ENCODE measurements at places on chromosomes 5 and 9. TPM values are rescaled to one million over a fixed set of nuclear protein-coding genes. Genes with fewer than 3 reads are reported as not detected.

- no peak for DNase-seq
These were observed 3.7 kb downstream of the SLC31A2 start for GRCh38 chr9:113154471-113154870.

DNA sequence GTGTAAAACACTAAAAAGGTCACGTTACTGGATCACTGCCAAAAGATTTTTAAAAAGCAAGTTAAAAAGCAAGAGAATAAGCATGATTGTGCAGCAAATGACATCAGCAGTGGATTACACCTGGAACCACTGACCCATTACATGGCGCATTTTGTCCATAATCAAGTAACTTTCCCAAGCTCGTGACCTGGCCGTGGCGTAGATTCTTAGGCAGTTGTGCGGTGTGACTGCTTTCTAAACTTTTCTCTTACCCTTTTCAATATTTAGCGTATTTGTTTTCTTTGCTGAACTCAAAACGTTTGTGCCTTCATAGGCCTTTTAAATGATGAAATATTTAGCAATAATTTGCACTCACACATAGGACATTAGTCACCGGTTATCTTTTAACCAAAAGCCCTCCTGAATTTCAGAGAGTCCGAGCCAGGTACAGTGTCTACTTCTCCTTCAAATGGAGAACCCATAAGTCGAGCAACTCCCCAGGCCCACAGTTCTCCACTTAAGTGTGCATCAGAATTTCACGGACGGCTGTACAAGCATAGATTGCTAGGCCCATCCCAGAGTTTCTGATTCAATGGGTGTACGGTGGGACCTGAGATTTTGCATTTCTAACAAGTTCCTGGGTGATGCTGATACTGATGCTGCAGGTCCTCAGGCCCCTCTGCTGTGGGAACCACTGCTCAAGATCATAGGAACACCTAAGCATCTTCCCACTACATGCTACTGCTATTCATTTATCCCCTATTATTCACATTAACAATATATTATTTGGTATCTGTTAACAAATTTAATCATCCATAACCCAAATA lies 144.4 kb downstream of the GLIS3 start:
- DNase-seq: no peak

- no peak for DNase-seq
These were observed 677 bp upstream of the TXNDC15 start for GRCh38 chr5:134873494-134873893.

- DNase-seq: no peak
These were observed 53.6 kb upstream of the RANBP6 start for GRCh38 chr9:6068983-6069382.

GRCh38 chr5:171444582-171444981 lies 25.1 kb downstream of the FGF18 start:
- DNase-seq: no peak

DNA sequence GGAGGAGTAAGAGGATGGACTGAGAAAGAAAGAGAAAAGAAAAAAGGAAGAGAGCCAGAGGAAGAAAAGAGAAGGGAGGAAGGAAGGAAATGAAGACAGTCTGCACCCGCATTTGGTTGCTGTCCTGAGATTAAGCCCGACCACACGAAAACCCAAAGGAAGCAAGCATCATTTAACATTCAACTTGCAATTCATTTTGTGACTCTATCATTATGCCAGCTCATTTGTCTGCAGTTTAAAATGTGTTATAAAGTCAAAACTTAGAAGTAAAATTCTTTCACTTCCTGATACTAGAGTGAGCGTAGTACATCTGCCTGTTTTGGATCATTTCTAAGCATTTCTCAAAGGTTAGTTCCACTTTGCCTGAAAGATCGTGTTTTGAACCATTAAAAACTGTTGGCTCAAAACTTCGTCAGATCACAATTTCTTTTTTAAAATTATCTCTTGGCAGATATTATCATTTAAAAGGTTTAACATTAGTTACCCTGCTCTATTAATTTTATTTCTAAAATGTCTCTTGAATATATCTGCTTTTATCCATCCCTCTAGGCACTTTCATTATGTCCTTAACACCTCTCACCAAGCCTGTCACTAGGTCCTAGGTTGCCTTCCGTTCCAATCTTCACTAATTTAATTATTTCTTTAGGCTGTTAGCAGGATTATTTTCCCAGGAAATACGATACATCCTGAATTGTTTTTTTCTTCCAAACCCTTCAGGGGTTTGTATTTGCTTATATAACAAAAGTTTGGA lies 240.9 kb downstream of the TLE4 start:
- no peak for DNase-seq

DNA sequence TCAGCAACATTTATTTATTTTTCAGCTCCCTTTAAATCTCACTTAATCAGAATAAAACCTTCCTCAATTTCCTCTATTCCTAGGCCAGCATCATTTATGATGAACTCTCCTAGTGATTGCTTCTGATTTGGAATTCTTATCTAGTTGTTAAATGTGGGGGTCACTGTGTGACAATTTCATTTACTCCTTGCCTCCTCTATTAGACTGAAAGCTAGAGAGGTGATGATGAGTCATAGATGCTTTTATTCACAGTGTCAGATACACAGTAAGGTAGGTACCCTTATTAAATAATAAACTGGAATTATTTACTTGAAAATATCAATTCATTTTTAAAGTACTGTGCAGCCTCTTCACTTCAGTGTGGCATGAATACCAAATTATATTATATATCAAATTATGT lies 960.6 kb downstream of the MAT2B start:
- DNase-seq: no peak

DNA sequence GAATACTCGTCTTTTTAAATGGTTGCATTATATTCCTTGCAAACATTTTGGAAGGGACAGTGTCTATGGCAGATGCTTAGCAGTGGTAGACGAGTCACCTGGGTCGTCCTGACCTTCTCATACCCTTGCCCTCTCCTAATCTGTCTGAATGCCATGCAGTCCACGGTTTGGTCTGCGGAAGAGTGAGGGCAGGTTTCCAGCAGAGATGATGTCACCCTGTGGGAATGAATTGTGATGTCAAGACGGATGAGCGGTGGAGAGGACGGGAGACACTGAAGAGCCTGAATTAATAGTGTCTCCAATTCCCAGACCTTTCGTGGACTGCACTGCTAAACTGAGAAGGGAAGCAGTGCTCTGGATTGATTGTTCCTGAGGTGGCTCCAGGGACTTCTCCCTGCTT lies 329.0 kb upstream of the PANK3 start:
- no peak for DNase-seq

DNA sequence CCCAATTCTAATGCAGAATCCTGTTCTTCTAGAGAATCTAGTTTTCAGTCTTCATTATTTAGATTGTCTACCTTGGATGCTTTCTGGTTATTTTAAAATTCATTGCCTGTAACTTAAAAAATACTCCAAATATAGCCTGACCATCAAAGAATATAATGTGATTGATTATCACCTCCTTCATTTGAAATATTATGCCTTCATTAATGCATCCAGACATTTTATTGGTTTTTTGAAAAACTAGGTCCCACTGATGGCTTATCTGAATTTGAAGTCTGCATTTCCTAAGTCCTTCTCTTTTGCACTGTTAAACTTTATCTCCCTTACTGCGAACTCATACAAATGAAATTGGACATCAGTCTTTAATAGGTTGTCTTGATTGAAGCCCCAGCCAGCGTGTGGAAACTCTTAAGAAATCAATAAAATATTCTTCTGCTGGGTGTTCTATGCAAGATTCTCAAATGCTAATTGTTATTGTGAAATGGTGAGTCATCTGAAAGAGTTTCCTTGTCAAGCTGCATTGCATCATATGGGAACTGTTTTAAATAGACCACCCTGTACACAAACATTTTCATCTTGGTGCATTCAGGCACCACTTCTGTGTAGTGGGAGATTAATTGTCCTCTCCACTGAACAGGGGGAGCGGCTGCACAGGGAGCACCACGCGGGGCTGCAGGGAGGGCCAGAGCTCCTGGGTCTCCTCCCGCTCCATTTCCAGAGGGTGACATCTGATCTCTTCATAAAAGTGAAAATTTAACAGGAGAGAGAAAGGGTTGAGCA lies 92.3 kb upstream of the FANCC start:
- no peak for DNase-seq

GRCh38 chr5:127428276-127428675 lies 89.2 kb upstream of the PRRC1 start:
- no peak for DNase-seq

- DNase-seq: no peak
These were observed 52.5 kb upstream of the IL7R start for GRCh38 chr5:35804201-35804653.

- DNase-seq: no peak
These were observed 714 bp downstream of the SEC24A start for GRCh38 chr5:134649163-134649835.

The TAF11L5 gene
- not detected for total RNA-seq

DNA sequence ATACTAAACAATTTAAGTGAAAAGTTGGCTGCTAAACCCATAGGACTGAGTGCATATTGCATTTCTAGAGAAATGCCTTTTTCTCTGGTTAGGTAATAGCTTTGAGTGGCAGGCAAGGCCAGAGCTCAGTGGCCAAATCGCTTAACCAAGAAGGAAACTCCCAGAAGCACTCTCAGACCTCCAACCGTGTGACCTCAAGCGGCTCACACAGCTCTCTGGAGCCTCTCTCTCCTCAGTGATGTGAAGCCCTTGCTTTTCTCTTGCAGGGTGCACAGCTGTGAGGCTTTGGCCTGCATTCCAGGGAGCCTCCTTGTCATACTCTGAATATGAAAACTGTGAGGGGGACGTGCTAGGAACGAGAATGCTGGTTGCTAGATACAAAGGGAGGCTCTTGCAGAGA lies 106.7 kb downstream of the INSYN2B start:
- DNase-seq: no peak

DNA sequence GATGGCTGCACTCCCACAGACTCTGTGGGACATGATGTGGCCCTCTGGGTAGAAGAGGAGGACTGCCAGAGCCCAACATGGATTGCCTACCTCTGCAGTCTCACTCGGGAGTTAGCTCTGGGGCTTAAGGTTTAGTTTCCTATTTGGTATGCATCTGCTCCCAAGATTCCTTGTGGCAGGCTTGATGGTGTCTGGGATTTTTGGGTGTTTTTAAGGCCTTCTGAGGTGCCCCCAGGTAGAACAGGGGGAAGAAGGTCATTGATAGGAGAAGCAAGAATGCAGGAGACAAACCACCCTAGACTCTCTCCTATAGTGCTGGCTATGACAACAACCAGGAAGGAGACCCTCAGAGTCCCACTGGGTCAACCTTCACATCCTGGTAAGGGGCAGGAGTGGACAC lies 46.7 kb upstream of the CXCL14 start:
- DNase-seq: no peak

GRCh38 chr9:126625329-126626126 lies 11.8 kb downstream of the LMX1B start:
- DNase-seq: no peak

- DNase-seq: no peak
These were observed 72.0 kb downstream of the ZFAND5 start for GRCh38 chr9:72292874-72293607.

The PDE6A gene
- total RNA-seq: not detected

The MYMK gene
- not detected for total RNA-seq

DNA sequence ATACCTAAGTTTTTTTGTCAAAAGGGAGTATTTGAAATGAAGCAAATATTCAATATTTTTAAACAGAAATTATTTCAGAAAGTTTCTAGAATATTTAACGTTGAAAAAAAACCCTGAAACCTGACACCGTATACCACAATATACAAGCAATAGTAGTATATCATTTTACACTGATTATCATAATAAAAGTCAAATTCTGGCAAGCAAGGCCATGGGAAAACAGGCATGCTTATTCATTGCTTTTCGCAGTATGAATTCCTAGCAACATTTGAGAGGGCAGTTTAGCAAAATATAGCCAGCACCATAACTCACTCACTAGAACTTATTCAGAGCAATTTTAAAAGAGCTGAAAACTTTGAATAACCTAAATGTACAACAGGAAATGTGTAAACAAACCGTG lies 46.1 kb downstream of the ERAP1 start:
- no peak for DNase-seq

The TRMO gene
- total RNA-seq: 10.7 TPM

GRCh38 chr9:76521244-76521681 lies 62.3 kb downstream of the GCNT1 start:
- no peak for DNase-seq

The RNF183 gene
- total RNA-seq: not detected

DNA sequence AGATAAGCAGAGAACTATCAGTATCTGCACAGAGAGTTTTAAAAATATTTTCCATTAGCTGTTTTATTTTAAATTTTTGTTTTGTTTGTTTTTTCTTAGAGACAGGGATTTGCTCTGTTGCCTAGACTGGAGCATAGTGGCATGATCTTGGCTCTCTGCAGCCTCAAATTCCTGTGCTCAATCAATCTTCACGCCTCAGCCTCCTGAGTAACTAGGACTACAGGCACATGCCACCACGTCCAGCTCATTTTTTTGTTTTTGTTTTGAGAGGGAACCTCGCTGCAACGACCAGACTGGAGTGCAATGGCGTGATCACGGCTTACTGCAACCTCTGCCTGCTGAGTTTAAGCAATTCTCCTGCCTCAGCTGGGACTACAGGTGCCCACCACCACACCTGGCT lies 138.2 kb upstream of the LPAR1 start:
- no peak for DNase-seq

DNA sequence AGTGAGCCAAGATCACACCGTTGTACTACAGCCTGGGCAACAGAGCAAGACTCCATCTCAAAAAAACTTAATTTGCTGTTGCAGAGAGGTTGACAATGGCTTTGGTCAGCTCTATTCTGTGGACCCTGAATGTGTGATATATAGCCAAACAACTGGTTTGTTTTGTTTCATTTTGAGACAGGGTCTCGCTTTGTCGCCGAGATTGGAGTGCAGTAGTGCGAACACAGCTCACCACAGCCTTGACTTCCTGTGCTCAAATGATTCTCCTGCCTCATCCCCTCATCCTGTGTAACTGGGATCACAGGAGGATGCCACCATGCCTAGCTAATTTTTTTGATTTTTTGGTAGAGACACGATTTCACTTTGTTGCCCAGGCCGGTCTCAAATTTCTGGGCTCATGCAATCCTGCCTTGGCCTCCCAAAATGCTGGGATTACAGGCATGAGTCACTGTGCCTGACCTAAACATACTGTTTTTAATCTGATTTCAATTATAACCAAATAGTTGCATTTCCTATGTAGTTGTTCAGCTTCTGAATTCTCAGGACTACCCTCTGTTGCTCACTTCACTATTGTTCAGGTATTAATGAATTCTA lies 9.8 kb downstream of the RNF183 start:
- no peak for DNase-seq

GRCh38 chr9:18910435-18910834 lies 122.6 kb downstream of the SAXO1 start:
- DNase-seq: no peak

- no peak for DNase-seq
These were observed 5.0 kb downstream of the CMYA5 start for GRCh38 chr5:79694652-79695051.

DNA sequence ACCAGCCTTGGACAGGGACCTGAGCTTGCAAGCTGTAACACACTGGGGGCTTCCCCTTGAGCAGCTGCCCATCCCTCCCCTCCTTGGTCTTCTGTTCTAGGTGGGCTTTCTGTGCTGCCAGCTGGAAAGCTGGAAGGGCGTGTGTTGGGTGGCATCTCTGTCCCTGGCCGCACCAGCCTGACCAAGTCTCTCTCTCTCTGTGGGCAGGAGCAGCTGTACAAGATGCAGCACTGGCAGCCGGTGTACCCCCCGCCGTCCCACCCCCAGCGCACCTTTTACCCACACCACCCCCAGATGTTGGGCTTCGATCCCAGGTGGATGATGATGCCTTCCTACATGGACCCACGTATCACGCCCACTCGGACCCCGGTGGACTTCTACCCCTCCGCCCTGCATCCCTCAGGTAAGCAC lies 32.1 kb upstream of the POMT1 start:
- peak; percentile 59 for DNase-seq

The RBM22 gene
- 46.9 TPM for total RNA-seq

- no peak for DNase-seq
These were observed 41.9 kb upstream of the SAP30L start for GRCh38 chr5:154403776-154404387.

The PLEKHG4B gene
- total RNA-seq: not detected

Data from aorta (tissue), 5 donors.